ENCODE measurements at places on chromosomes 6 and 20.

DNA sequence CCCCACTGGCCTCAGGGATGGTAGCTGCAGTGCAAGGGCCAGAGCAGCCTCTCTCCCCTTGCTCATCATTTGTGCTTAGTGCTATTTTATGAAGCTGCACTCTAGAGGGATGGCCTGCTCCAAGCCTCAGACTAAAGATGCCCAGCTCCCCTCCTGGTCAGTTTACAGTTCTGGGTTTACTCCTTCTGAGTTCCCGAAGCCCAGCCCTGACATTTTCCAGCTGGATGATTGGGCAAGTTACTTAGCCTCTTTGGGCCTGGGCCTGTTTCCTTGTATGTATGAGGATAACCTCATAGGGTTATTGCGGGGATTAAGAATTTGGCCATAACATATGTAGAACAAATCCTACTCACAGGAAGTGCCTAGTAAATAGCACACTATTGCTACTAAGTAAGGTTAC is 31.8 kb upstream of the EMILIN3 start:
- DNase-seq, result no peak

- no peak for DNase-seq
These were observed 9.9 kb downstream of the SERAC1 start for GRCh38 chr6:158158123-158158522.

GRCh38 chr6:157966589-157966977 is 15.1 kb upstream of the SYNJ2 start:
- DNase-seq, result no peak

DNA sequence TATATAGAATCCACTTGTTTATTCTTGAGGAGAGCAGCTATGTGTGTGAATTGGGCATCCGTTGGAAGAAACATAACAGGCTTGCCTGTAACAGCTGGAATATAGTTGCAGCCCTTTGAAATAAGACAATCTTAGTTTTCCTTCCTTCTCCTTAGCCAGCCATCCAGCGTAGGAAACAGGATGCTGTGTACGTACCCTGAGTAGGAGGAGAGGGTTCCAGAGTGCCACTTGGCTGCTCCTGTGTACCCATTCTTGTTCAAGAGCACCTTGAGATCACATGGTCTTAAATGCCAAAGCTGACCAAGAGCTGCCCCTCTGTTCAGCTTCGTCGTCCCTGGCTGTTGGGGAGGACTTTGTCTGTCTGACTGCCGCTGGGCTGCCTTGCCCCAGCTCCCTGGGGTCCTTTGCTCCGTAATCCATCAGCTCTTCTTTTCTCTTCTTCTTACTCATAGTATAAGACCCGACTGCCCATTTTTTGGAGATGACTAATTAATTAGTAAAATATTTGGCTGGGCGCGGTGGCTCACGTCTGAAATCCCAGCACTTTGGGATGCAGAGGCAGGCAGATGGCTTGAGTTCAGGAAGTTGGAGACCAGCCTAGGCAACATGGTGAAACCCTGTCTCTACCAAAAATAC is 49.0 kb downstream of the RREB1 start:
- DNase-seq, result peak; percentile 41

GRCh38 chr20:48597521-48598302 is 230.1 kb downstream of the PREX1 start:
- no peak for DNase-seq

- DNase-seq, result no peak
These were observed 26.2 kb downstream of the ADTRP start for GRCh38 chr6:11752360-11752759.

DNA sequence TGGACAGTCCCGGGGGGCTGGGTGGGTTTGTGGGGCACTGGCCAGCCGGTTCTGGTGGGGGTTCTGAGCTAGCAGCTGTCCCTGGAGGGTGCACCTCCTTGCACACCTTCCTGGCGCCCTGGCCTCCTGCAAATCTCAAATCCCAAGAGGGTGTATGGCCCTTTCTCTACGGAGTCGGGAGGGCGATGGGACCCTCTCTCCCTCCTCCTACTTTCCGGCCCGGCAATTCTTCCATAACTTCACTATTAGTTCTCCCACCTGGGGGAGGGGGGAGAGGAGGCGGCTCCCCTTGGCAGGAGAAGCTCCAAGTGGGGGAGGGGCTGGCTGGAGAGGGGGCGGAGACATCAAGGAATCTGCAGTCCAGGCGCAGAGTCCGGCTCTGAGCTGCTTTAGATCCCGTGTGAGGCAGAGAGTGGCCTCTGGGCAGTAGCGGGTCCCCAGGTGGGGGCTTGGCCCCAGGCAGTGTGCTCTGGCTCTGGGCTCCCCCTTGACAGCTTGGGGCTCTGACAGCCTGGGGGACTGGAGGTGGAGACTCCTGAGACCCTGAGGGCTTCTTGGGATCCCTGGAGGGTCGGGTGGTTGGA is 1.4 kb upstream of the LAMA5 start:
- DNase-seq, result no peak

GRCh38 chr6:137261361-137261760 is 42.2 kb upstream of the IFNGR1 start:
- no peak for DNase-seq

- DNase-seq, result no peak
These were observed 2.6 kb upstream of the OSBPL2 start for GRCh38 chr20:62235777-62236157.

- DNase-seq, result peak; percentile 38
These were observed 56.0 kb upstream of the TMEM181 start for GRCh38 chr6:158503846-158504245.

GRCh38 chr6:165325609-165326008 is 16.2 kb upstream of the C6orf118 start:
- no peak for DNase-seq

GRCh38 chr6:2961506-2961905 is 9.9 kb downstream of the SERPINB6 start:
- peak; percentile 20 for DNase-seq

GRCh38 chr6:34233867-34234266 is 2.8 kb upstream of the HMGA1 start:
- no peak for DNase-seq

GRCh38 chr20:39661833-39662232 is 699.7 kb downstream of the DHX35 start:
- no peak for DNase-seq

DNA sequence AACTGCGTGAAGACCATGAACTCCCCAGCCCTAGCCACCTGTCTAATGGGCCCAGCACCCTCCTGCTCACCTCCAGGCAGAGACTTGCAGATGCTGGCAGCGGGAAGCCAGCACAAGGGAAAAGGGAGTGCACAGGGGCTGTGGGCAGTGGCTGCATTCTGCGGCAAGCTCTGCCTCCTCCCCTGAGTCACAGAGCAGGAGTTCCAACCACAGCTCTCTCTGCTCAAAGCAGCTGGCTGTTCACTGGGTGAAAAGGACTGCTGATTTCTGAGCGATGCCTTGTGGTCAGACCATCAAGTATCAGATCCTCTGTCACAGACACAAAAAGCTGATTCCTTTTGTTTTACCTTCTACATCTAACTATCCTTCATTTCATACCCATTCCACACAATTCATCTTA is 10.5 kb downstream of the NKX2-2 start:
- DNase-seq, result no peak

- no peak for DNase-seq
These were observed 602.7 kb downstream of the PRKN start for GRCh38 chr6:162124710-162125435.

- no peak for DNase-seq
These were observed 106.9 kb downstream of the TFAP2B start for GRCh38 chr6:50925548-50925947.

GRCh38 chr6:57135885-57136284 is 36.2 kb upstream of the BAG2 start:
- DNase-seq, result no peak

DNA sequence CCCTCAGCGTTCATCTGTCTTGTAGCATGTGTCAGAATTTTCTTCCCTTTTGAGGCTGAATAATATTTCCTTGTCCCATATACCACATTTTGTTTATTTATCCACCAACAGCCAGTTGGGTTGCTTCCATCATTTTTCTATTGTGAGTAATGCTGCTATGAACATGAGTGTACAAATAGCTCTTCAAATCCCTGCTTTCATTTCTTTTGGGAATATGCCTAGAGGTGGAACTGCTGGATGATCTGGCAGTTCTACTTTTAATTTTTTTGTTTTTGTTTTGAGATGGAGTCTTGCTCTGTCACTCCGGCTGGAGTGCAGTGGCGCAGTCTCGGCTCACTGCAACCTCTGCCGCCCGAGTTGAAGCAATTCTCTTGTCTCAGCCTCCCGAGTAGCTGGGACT is 64.7 kb downstream of the SASH1 start:
- DNase-seq, result no peak

DNA sequence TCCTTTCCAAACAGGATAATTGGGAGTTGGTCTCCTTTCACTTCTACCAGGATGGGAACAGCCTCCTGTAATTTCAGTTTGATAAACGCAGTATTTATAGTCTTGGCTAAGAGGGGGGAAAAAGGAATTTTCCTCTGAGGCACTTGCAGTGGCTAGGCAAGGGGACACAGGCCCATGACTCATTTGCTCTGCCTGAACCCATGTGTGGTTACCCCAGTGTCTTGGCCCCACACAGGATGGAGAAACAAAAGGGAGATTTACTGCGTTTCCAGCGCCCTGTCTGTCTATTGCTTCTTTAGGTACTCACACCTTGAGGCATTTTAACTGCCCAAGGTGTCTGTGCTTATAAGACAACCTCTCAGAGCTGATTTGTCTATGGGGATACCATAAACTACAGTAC is 74.8 kb upstream of the NEDD9 start:
- DNase-seq, result no peak

- DNase-seq, result peak; percentile 49
These were observed 469 bp downstream of the TFAP2C start for GRCh38 chr20:56629464-56630085.

DNA sequence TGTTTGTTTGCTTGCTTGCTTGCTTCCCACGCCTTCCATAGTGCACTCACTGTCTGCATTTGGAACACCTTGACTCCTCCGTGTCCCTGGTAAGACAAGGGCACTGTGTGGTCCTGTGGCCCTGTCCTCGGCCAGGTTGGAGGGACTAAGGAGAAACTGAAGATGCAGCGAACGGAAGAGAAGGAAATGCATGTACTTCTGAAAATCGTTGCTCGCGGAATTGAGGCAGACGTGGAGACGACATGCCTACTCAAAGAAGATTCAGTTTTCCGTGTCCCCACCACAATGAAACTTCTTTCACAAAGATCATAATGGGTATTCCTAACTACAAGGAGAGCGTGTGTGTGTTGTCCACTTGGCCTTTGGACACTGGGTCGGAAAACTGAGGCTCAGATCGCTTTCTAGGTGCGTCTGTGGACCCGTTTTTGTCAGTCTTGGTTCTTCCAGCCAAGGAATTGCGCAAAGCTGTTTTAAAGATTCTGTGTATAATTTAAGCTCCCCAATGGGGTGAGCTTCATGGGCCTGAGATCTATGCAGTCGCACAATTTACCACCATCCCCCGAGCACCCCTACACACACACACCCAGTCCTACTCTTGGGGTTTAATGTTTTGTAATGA is 120.4 kb upstream of the ZNF184 start:
- DNase-seq, result no peak

Data from activated CD8-positive, alpha-beta memory T cell treated with anti-CD3 and anti-CD28 coated beads, Interleukin-2, amount 50 U/mL, for 48 hours (primary cell).